SW480 (cell line): ENCODE measurements at places on chromosomes 3 and 15.

DNA sequence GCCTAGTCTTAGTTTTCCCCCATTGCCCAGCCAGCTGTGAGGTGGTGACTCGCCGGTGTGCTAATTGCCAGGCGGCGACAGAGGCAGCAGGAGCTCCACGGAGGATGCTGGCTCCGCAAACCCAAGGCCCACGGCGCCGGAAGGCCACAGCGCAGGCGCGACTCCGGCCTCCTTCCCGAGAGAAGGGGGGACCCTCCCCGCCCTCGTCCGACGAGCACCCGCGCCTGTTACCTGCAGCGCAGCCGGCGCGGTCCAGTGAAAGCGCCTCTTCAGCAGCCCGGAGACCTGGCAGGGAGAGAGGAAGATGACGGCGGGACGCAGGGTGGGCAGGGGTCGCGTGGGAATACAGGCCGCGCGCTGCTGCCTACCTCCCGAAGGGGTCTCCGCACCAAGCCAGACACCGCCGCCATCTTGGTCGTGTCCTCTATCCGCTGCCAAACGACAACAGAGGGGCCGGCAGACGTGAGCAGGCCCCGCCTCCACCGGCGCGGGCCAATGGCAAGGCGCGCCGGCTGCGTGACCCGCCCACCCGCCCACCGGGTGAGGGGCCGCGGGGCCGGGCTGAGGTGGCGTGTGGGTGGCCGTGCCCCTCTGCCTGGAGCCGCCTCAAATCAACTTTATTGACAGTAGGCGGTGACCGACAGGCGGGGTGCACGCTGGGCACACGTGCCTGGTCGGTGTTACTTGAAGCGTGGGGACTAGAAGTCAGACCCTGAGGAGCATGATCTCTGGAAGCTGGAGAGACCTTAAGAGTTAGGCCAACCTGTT is at the start of gene PDHB:
PDHB (minus strand) TSS at position 433 of the 768 bp plus-strand sequence; CDS start at position 410, 23 bp downstream.
- peak; percentile 90 for DNase-seq

DNA sequence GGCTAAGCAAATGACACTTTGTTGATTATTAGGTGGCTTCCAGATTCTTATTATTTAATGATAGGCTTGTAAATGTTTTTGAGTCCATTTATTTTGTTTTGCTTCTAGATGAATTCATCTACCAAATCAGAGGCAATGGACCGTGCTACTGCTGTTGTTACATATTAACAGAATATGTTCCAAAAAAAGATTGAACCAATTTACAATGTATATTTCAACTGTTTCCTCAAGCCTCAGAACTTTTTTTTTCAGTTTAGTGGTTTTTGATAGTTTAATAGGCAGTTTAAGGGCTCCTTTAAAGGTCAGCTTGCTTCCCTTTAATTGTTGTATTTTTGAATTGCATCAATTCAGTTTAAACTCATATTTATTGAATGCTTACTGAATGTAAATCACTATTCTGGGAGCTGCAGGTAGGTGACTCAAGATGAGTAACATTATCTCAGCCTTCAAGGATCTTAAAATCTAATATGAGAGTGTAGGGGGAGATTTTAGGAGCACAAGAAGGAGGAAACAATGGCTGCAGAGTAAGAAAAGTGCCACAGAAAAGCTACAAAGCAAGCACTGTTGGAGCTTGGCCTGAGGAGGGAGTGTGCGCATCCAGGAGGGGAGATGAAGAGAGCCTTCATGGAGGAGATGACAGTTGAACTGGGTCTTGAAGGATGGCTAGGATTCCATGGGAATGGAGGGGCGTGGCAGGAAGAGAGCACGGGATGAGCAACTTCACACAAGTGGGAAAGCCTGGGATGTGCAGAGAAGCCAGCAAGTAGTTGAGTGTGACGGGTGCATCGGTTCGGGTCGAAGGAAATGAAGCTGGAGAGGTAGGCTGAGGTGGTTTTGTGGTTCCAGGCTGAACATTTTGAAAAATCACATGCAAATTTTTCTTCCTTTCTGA is 14.7 kb downstream of the MAP2K1 start:
- no peak for DNase-seq

DNA sequence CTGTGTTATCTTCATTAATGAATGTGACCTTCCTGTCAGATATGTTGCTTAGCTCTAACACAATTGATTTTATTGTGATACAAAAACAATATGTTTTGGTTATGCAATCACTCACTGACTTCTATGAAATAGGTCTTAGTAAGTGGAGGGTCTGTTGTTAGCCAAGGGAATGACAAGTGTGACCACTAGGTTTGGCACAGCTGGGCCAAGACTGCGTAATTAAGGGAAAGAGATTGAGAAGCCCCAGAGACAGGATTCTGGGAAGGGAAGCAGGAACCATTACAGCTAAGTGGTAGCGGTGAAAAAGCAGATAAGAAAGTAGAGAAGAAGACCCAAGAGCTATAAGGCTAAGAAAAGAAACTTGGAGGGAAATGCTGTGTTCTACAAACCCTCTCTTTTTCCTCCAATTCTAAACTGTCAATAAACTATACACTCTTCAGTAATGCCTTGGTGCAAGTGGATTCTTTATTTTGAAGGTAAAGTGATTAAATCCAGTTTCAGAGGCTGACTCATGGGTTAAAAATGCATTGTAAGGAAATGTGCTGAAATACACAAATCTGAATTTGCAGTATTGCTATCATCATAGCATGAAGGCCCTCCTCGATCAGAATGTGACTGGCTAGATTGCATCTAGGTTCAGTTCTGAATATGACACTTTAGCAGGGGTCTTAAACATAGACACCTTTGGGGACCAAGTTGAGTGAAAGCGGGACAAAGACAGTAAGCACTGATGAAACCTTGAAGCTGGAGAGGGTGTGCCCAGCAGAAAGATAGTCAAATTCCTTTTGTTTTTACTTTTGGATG is 26.1 kb downstream of the KCNMB2 start:
- no peak for DNase-seq

DNA sequence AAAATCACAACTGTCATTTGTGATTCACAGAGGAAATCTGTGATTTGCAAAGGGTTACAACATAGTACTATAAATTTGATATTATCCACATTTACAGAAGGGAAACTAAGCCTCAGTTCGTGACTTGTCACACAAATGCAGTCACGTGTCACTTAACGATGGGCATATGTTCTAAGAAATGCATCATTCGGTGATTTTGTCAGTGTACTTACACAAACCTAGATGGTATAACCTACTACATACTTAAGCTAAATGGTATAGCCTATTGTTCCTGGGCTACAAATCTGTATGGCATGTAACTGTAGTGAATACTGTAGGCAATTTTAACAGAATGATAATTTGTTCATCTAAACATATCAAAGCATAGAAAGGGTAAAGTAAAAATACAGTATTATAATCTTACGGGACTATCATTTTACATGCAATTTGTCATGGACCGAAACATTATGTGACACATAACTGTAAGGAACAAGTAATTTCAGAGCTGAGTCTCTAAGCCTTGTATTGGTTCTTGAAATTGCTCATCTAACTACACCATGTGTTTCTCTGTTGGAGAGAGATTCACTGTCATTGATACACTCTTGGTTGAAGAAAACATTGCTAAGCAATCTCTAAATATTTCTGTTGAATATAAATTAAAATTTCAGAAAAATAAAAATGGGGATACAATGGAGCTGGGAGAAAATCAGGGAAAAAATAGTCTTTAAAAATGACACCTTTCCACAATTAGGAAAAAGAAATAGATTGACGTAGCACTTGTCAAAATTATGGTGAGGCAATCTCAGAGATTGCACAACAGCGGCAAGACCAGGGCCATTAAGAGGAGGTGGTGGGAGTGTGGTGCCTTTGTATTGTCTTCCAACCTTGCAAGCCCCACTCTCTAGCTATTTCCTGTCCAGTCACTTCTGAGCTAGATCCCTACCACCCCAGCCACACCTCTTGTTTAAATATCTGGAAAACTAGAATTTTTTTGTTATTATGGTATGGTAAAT is 645.8 kb upstream of the TBL1XR1 start:
- DNase-seq = no peak

DNA sequence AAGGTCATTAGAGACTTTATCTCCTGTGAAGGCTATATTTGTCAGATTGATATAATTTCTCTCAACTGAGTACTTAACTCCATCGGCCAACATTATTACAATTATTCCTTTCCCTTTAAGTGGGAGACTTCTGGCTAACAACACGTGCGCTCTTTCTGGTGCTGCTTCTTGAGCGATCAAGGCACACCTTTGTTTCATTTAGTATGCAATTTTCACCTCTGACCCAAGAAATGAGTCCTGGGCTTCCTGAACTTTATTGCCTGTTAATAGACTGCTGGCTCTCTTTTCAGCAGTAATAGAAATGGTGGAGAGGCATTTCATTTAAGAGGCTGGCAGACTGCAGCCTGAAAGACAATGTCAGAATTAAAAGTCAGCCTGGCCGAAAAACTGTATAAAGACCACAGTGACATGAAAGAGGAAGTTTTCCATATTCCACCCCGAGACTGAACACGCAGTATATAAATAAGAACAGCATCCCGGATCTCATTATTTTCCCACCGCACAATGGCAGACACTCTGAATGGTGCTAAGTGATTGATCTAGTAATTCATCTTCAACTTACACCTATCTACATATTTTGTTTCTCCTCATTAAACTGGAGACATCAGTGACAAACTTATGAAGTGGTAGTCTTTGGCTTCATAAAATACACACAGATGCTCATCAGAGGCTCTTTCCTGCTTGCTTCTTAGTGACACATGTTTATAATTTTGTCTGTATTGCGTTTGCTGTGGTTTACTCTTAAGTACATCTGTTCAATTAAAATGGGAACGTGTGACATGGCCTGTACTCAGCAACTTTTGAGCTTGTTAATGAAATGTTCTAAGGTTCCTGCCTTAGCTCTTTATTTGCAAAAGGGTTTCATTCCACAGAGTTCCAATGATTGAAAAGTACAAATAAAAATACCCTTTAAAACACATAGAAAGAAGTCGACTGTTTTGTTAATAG is 299.9 kb downstream of the MECOM start:
- no peak for DNase-seq

- DNase-seq = no peak
Observed at GRCh38 chr15:42973114-42973513, 52.5 kb upstream of the TTBK2 start.

- DNase-seq = peak; percentile 73
Observed at GRCh38 chr3:58994746-58995330, 55.0 kb downstream of the CFAP20DC start.
